ENCODE measurements at places on chromosomes 11 and 22.

GRCh38 chr11:7551571-7551970 is 37.8 kb downstream of the PPFIBP2 start:
- ATAC-seq: no peak

DNA sequence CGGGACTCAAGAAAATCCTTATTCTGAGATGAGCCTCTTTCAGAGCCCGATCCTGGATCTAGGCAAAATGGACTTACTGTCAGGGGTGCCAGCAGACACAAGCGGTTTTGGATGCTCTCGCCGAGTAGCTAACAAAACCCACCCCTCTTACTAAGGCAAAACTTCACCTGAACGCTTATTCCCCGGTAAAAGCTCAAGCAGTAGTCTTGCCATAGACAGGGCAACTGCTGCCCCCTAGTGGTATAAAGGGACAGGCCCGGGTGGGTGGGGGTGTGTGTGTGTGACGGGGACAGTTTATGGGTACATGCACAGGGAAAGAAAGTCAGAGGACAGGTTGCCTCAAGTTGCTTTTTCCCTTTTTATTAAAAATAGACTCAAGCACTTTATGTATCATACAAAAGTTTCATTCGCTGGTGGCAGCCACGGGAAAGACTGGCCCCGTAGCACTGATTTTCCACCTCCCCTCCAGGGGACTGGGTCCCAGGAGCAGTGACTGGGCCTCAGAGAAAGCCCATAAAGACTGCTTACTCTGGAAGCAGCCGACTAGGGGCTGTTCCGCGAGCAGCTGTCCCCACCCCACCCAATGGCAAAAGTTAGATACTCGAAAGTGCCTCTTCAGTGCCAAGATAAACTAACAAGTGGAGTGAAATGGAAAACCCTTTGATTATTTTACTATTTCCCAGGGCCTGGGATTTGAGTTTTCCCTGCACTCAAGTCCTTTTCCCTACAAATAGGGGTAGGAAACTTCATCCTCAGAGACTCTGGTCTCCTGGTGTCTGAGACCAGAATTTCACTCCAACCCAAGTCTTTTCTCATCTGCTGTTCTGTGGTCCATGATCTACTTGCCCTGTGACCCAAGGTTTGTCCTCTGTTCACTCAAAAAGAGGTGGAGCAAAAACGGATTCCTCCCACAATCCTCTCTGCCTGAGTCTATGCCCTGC is 4.7 kb downstream of the YPEL4 start:
- ATAC-seq: peak; percentile 68

DNA sequence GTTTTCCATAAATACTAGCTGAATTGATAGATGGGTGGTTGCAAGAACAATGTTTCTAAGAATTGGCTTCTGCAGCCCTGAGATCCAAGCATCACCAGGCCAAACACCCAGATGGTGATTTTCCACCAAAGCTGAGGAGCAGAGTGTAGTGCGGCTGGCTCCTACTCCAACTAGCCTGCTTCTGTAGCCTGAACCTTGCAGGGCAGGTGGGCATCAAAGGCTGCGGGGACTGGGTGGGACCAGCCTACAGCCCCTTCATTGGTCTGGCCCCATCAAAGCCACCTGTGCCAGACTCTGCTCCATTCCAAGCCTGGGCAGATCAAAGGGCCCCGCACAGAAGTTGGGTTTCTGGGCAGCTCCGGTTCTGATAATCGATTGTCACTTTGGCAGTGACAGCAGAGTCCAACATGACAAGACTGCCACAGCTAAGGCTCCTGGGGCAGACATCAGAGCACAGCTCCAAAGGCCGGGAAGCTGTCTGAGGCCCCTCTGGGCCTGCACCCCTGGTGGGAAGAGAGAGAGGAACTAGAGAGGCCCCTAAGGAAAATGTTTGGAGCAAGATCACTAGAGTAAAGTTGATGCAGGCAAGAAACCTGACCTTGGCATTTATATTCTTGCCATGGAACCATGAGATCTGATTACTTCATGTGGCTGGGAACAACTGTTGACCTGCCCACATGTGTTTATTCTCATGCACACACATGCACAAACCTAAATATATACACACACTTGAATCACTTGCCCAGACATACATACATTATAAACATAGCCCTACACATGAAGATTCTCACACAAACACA is 582.9 kb downstream of the INSC start:
- ATAC-seq: no peak

DNA sequence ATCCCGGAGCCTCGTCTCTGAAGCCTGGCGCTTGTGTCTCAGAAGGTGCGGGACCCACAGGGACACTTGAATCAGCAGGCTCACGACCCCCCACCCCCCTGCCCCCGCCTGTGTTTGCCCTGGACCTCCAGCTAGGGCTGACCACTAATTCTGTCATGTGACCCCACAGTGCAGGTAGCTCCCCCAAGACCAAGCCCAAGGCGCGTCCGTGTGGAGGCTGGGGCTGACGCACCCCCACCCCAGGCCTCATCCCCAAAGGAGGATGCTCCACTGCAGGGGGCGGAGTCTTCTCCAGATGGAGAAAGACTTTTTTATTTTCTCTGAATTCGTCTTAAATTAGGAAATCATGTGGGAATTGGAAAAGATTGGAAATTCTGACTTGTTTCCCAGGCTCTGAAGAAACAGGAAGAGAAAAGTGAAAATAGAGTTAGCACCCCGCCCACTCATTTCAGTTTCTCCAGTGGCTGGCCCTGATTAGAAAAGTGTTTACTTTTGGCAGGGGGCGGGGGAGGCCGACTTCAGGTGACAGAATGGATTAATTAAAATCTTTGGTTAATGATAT is 1.0 kb upstream of the RELA start:
- ATAC-seq: peak; percentile 72

GRCh38 chr22:50058906-50059880 is 1.1 kb upstream of the TTLL8 start:
- ATAC-seq: peak; percentile 31

GRCh38 chr11:134480136-134480712 is 68.2 kb upstream of the B3GAT1 start:
- no peak for ATAC-seq

All from SK-N-SH treated with all-trans-retinoic acid at 6 μM for 48 hours (cell line).